ENCODE measurements at places on chromosomes 1 and 21. TPM values are rescaled to one million over a fixed set of nuclear protein-coding genes. Genes with fewer than 3 reads are reported as not detected.
A peak's percentile ranks its signal among the peaks of the same experiment; 100 is the strongest.

- no peak for DNase-seq
- H3K27me3 ChIP-seq: no peaks in the 10 kb centered on the region
- no peaks in the 10 kb centered on the region for H3K4me1 ChIP-seq
- no peak overlapping the region for H3K4me3 ChIP-seq
- no peak overlapping the region for H3K27ac ChIP-seq
These were observed 44.0 kb downstream of the ATP6V1G3 start for GRCh38 chr1:198496216-198497143.

OR10J1 gene
- not detected for total RNA-seq

DNA sequence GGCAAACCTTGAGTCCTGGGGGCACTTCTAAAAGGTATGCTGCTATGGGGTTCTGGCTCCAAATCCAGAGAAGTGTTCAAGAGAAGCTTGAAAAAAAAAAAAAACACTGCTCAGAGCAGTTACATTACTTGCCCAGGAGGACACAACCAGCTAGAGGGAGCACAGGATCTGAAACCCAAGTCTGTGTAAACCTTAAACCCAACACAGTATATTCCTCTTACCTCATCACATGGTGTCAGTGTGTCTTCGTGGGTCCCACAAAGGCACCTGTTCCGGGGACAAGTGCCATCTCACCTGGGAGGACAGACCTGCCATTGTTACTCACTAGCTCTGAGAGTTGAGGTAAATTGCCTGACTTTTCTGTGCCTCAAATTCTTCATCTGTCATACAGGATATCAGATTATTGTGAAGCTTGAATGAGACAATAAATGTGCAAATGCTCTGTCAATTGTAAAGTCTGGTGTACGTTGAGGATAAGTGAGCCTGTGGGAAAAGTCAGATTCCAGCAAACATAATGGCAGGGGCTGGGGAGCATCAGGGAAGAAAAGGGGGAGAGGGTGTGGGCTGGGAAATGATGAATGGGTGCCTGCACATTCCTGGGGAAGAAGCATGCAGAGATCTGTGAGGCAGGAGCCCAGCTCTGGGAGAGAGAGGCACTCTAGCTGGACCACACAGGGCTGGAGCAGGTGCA, 170.4 kb upstream of the ZC3H12A start:
- no peaks in the 10 kb centered on the region for H3K36me3 ChIP-seq
- no peak overlapping the region for H3K27ac ChIP-seq
- H3K4me3 ChIP-seq: no peak overlapping the region
- peaks cover 16% of the 10 kb centered on the region for H3K27me3 ChIP-seq

DNA sequence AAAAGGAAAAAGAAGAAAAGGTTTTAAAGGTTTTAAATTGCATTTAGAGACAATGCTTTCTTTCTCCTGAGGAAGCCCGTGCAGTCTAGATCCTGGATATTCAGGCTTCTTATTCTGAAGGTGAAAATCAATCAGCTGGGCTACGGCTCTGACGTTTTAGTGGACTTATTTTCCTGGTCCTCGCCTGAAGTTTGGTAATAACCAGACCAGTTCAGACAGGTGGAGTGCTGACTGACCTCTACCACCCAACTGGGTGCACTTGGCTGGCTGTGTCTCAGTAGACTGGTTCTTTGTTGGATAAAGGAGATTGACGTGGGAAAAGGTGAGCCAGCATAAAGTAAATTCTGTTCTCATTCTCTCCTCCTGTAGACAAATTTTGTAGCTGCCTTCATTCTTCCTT, 7.2 kb upstream of the ATP1A1 start:
- no peak overlapping the region for H3K4me3 ChIP-seq
- H3K36me3 ChIP-seq: no peaks in the 10 kb centered on the region
- no peaks in the 10 kb centered on the region for H3K27me3 ChIP-seq
- peak overlapping the region; percentile 29 for H3K27ac ChIP-seq
- DNase-seq: no peak
- peaks cover 14% of the 10 kb centered on the region for H3K4me1 ChIP-seq

VSIG8 gene
- not detected for total RNA-seq

FMO3 gene
- 1.6 TPM for total RNA-seq

DNA sequence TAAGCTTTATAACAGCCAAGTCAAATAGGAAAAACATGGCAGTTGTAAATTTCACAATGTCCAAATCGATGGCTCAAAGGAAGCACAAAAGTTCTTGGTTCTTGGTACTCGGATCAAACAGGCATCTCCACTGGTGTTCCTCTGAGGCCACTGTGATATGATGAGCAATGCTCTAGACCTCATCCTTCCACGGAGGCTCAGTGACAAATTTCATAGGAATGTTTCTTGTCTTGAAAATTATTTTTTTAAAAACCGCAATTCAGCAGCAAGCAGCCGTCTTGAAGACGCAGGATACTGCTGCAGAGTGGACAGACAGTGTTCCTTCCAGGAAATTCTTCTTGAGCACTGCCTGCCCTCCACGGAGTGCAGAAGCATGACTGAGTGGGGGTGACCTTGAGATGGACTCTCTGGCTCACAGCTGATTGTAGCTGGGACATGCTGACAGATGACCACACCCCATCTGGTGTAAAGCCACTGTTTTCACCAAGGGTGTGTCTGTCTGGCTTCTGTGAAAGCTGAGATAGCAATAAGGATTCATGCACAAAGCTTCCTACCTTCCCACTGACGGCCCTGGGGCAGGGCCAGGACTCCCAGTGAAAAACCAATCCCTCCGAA, 61.9 kb downstream of the TIAM1 start:
- peak; percentile 35 for DNase-seq
- H3K4me1 ChIP-seq: no peaks in the 10 kb centered on the region
- H3K27me3 ChIP-seq: no peaks in the 10 kb centered on the region
- H3K27ac ChIP-seq: no peak overlapping the region

DNA sequence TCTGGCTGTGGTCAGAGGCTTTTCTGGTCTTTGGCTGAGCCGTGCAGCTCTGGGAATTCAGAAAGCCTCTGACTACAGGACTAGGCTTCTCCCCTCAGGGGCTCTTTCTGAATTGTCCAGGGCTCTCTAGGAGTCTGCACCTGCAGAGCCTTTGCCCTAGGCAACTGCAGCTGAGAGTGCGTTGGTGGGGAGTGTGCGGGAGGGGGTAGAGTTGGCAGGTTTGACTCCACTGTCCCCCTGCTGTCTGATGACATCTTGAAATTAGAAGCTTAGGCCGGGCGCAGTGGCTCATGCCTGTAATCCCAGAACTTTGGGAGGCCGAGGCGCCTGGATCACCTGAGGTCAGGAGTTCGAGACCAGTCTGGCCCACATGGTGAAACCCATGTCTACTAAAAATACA, 32.9 kb downstream of the KIAA1614 start:
- no peaks in the 10 kb centered on the region for H3K27me3 ChIP-seq
- H3K4me3 ChIP-seq: no peak overlapping the region
- no peak for DNase-seq
- no peaks in the 10 kb centered on the region for H3K4me1 ChIP-seq
- no peak overlapping the region for H3K27ac ChIP-seq

DNA sequence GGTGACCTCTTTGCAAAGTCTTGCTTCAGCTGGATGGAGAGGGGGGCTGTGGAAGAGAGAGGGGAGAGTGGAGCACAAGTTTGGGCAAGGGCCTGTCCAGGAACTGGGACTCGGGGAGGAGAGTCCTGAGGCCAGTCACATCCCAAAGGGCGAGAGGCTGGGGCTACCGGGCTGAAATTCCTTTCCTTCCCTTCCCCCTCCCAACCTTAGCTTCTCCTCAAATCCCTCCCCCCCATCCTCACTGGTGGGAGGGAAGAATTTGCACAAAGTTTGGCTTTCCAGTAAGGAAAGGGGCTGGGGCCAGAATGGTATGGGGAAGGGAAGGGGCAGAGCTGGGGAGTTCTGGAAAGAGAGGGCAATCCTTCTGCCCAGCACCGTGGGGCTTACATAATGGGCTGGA, 854 bp downstream of the CNTN2 start:
- no peak overlapping the region for H3K27ac ChIP-seq
- no peak overlapping the region for H3K4me3 ChIP-seq
- DNase-seq: no peak
- no peaks in the 10 kb centered on the region for H3K4me1 ChIP-seq
- peaks cover 76% of the 10 kb centered on the region for H3K27me3 ChIP-seq
- H3K36me3 ChIP-seq: no peaks in the 10 kb centered on the region

IFI44 gene
- 7.7 TPM for total RNA-seq

GRCh38 chr1:168980656-168981055, 125.8 kb upstream of the ATP1B1 start:
- H3K4me3 ChIP-seq: no peak overlapping the region
- no peaks in the 10 kb centered on the region for H3K4me1 ChIP-seq
- H3K36me3 ChIP-seq: no peaks in the 10 kb centered on the region
- no peak for DNase-seq
- H3K27me3 ChIP-seq: no peaks in the 10 kb centered on the region

DNA sequence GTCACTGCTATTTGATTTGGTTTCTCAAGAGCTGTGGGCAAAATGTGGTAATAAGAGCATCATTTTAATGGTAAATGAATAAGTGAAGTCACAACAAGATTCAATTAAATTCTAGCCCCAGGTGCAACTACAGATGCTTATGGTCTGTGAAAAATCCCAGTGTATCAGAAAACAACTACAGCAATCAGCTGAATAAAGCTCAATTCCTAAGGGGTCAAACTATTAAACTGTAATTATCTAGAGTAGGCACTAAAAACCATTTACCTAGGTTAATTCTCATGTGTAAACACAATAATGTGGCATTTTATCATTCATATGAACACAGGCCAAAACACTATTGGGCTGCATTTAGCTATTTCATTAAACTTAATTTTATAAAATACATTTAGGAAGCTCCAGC, 9.6 kb downstream of the TARBP1 start:
- no peak overlapping the region for H3K27ac ChIP-seq
- H3K4me3 ChIP-seq: no peak overlapping the region
- no peaks in the 10 kb centered on the region for H3K36me3 ChIP-seq
- H3K27me3 ChIP-seq: no peaks in the 10 kb centered on the region
- DNase-seq: no peak
